Fibroblast of lung (primary cell): ENCODE measurements at places on chromosomes 11 and 22.

DNA sequence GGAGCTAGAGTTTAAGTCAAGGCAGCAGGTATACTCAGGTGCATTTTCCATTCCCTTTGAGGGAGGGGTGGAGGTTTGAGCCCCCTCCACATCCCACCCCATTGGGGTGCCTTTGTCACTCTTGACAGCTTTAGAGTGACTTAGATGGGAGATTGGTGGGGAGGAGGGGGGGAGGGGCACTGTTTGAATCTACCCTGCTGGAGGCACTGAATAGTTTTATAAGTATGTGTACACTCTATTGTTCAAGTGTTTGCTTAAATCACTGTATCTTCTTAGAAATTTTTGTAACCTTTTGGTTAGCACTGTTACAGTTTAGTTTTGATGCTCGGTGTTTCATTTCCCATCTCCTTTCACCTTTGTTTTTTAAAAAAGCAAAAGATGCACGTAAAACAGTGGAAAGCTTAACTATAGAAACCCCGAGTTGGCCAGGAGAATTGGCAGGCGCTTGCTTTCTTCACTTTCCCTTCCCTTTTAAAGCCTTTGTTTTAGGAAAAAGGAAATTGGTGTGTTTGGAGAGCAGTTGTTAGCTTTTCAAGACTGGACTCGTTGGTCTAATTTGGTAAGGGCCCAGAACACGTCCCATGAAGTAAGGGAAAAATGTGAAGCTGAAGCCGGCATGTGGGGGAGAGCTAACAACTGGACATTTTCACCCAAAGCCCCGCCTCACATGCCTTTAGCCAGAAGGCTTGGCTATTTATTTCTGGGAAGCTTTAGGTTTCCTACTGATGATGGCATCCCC is 42.8 kb downstream of the TNRC6B start:
- DNase-seq: peak; percentile 40

DNA sequence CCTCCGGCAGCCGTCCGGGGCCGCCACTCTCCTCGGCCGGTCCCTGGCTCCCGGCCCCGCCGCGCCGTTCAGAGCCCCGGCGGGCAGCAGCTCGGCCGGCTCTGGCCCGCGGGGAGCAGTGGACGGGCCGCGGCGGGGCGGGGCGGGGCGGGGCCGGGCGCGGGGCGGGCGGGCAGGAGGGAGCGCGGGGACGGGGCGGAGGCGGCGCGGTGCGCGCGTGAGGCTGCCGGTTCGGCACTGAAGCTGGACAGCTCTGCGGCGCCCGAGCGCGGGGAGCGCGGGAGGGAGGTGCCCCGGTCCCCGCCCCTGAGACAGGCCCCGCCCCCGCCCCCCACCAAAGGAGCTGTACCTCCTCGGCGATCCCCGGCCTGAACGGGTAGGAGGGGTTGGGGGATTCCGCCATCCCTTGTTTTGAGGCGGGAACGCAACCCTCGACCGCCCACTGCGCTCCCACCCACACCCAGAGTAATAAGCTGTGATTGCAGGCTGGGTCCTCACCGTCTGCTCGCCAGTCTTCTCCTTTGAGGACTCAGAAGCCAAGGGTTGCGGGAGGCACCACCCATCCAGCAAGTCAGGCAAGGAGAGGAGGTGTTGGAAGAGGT is at the start of gene DRD2:
TSS of gene DRD2 (minus strand) at position 239 of the 602 bp plus-strand sequence. CDS start 50,747 bp downstream, outside the sequence.
- DNase-seq: peak; percentile 20

DNA sequence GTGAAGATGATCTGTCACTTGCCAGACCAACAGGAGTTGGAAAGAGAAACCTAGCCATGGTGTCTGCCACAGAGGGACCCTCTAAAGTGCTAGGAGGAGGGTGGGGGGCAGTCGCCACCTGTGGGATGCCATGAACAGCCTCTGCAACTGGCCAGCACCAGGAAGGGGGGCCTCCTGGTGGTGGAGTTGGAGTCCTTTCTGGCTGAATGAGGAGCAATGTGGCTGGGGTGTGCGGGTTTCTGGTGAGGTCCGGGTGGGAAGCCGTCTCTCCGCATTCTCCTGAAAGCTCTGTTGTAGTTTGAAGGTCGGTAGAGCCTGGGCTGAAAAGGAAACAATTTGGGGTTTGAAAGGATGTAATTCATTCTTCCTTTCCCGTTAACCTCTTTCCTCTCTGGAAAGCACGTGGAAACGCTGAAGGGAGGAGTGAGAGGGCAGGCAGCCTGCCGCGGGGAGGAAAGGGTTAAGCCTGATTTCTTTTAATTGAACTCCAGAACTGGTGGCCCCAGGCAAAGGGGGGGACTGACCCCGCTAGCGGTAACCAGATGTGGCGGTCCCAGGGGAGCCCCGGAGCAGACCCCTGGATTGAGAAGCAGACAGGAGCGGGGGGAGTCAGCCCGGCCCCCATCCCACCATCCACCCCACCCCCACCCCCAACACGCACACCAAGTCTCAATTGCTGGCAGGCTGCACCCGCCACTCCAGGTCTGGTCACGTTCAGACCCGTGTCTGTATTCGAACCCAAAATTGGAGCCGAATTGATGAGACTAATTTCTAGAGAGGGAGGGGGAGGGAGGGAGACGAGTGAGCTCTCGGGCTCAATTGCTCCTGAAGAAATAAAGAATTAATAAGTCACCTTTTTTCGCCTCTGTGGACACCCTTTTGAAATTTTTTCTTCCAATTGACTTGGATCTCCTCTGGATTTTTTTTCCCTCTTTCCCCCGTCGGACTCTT is 1.8 kb upstream of the FLI1 start:
- no peak for DNase-seq

DNA sequence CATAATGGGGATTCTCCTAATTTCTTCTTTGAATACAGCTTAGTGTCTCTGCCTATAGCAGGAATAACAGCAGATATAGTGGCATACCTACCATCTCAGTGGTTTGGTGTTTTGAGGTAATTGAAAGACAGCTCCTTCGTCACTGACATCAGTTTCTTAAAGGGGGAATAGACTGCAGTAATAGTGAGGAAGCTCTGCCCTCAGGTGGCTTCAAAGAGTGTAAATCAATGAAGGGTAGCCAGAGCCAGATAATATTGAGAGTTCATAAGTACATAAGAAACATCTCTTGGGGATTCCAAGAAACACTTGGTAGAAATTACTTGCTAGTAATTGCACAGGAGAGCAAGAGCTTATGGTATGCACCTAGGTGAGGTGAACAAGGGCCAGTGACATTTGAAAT is 4.4 kb downstream of the OR6M1 start:
- DNase-seq: no peak

- DNase-seq: no peak
Observed at GRCh38 chr22:50687829-50688228, 15.2 kb downstream of the SHANK3 start.

DNA sequence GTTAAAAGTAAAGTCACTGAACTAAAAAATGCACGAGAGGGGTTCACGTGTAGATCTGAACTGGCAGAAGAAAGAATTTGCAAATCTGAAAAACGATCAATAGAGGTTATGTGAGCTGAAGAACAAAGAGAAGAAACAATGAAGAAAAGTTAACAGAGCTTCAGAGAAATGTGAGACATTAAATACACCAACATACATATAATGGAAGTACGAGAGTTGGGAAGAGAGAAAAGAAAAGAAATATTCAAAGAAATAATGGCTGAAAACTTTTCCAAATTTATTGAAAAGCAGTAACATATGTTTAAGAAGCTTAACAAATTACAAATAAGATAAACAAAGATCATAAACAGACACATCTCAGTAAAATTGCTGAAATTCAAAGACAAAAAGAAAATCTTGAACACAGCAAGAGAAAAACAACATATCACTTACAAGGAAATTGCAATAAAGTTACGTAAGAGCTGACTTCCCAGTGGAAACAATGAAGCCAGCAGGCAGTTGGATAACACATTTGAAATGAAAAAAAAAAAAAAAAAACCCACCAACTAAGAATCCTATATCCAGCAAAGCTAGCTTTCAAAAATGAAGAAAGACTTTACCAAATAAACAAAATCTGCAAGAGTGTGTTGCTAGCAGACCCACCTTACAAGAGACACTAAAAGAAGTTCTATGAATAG is 56.8 kb downstream of the EMSY start:
- peak; percentile 19 for DNase-seq

DNA sequence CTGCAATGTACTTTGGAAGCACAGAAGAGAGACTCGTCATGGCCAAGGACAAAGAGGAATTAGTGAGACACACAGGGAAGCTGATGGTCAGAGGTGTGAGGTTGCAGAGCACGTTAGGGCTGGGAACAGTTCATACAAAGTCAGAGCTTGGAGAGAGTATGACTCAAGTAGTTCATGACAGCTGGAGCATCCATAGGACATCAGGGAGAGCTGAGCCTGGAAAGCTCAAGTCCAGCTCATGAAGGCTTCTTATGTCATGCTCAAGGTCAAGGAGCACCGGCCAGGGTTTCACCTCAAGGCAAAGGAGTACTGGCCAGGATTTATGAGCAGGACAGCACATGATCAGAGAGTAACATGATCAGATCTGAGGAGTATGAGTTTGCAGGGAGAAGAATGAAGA is 64.6 kb upstream of the CHST1 start:
- no peak for DNase-seq

DNA sequence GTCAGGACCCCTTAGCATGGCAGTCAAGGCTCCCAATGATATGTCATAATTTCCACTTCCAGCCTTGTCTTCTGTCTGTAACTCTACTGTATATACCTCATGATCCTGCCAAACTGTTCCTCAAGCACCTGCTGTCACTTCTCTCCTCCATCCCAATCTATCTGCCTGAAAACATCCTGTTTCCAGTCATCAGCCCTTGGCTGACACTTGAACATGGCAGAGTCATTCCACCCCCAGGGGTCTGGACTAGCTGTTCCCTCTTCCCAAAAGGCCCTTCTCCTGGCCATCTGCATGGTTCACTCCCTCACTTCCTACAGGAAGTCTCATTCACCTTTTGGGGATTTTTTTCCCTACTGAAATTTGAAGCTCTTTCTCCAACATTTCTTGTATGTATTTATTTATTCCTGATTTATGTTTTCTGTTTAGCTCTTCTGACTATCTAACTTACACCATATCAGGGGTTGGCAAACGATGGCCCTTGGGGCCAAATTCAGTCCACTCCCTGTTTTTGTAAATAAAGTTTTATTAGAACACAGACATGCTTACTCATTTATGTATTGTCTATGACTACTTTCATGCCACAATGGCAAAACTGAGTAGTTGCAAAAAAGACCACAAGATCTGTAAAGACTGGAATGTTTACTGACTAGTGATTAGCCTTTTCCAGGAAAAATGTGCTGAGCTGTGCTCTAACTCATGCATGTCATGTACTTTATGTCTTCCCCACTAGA is 278.4 kb downstream of the KIRREL3 start:
- DNase-seq: peak; percentile 32

GRCh38 chr11:35343033-35343598 is 76.2 kb downstream of the SLC1A2 start:
- no peak for DNase-seq

- peak; percentile 52 for DNase-seq
Observed at GRCh38 chr11:3962406-3962840, 107.0 kb downstream of the STIM1 start.

DNA sequence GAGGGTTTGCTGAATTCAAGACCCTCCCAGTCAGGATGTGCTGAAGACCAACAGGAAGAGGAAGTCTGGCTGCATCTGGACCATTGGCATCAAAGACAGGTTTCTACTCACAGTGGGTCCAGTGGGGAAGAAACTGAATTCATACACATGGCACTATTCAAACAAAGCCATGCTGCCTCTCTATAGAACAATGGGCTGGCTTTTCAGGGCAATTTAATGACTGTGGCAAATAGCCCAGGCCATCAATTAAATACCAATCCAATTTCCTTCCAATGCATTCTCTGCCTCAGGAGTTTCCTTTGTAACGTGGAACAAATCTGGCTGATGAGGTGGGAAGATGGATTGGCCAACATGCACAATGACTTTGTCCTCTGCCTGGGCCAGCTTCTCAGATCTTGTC is 98.6 kb downstream of the SEZ6L start:
- DNase-seq: no peak

- DNase-seq: no peak
Observed at GRCh38 chr11:33842236-33842915, 49.5 kb downstream of the LMO2 start.

- no peak for DNase-seq
Observed at GRCh38 chr22:44620841-44621257, 81.2 kb upstream of the PRR5 start.

GRCh38 chr22:20776624-20777405 is 2.9 kb downstream of the SERPIND1 start:
- no peak for DNase-seq

DNA sequence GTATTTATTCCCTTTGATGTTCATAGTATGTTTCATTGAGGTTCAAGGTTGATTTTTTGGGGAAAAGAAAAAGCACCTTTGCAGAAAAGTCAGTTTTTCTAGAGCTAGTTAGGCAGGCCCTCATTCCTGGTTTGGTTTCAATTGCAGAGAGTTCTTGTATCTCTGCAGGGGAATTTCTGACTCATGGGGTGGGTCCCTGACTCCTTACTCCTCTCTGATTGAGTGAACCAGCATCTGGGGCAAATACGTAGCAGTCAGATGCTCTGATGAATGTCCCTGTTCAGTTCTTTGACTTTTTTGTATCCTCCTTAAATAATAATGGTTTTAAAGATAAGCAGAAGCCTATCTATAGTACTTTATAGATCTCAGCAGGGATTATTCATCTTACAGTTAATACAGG is 7.7 kb upstream of the NCR3LG1 start:
- peak; percentile 91 for DNase-seq

DNA sequence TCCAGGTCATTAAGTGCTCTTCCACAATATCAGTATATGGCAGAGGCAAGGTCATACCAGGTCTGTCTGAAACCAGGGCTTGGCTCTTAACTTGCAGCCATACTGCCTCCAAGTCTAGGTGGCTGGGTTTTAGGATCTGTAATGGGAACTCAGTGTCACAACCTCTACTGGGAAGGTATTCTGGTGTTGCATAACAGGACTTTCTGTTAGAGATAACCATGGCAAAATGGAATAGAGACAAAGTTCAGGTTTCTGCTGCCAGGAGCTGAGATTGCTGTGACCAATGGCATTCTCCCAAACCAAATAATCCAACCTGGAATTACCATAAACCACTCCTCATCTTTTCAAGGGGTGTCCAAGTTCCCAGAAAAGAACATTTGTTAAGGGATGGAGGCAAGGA is 6.8 kb upstream of the SAA1 start:
- DNase-seq: no peak

DNA sequence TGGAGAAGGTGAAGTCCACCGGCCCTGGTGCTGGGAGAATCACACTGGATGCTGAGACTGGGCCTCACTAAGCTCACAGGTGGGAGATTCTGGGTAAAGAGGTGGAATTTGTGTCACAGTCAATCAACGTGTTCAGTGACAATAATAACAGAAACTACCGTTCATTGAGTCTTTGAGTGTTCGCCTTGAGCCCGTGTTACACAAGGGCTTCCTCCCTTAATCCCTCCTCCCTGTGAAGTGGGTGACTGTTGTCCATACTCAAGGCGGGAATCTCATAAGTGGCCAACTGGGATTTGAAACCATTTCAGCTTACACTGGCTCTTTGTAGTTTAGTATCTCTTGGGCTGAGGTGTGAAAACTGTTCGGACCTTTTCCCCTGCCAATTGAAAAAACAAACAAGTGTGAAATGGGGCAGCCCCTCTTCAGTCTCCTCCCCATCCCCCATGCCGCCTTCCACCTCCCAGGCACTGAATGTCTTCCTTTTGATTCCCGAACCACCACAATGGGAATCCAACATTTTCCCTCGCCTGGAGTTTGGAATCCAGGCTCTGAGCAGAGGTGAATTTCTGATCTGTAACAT is 502.4 kb downstream of the MIAT start:
- no peak for DNase-seq

- DNase-seq: no peak
Observed at GRCh38 chr11:107592231-107592590, 1.3 kb downstream of the ELMOD1 start.
